PC-9 (cell line): ENCODE measurements at places on chromosomes 2 and 18. TPM values are rescaled to one million over a fixed set of nuclear protein-coding genes. Genes with fewer than 3 reads are reported as not detected.

Gene TMEM247
- total RNA-seq: not detected in 2 replicates

Gene TLX2
- total RNA-seq: 3.1 and 3.8 TPM in 2 replicates

Gene WBP1
- 68.0 and 74.7 TPM in 2 replicates for total RNA-seq

Gene PFN4
- 1.2 and 2.6 TPM in 2 replicates for total RNA-seq

Gene KCTD18
- 19.6 and 24.0 TPM in 2 replicates for total RNA-seq

Gene LIMS4
- 1.4 and 2.1 TPM in 2 replicates for total RNA-seq

Gene CRACDL
- 29.6 and 33.7 TPM in 2 replicates for total RNA-seq

DNA sequence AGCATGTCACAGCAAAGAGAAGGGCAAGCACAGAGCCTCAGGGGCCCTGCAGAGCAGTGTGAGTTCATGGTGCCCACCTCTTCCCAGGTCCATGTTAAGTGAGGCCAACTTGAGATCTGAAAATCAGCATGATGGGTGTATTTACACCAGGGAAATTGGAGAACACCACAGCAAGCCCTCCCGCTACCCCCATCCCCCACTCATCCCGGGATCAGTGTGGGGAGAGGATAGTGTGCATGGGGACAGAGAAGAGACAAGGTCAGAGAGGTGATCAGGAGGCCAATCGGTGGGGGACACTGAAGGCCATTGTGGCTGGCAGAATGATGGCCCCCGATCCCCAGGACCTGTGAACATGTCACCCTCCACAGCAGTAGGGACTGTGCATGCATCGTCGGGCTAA lies 54.7 kb downstream of the PTGR3 start:
- H3K36me3 ChIP-seq: no peaks in the 10 kb centered on the region
- no peaks in the 10 kb centered on the region for H3K4me1 ChIP-seq
- no peak overlapping the region for H3K27ac ChIP-seq
- DNase-seq: no peak

DNA sequence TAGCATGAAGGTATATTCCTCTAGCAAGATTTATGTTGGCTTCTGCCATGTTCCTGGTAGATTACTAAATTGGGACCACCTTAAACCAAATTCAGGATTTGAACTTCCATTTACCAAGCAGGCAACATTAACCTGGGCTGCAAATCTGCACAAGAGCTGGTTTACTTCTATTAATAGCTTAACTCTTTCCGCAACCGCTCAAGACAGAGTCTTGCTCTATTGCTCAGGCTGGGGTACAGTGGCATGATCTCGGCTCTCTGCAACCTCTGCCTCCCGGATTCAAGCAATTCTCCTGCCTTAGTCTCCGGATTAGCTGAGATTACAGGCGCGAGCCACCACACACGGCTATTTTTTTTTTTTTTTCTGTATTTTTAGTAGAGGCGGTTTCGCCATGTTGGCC lies 8.4 kb downstream of the MARCHF7 start:
- H3K27ac ChIP-seq: no peak overlapping the region
- no peak overlapping the region for H3K4me3 ChIP-seq
- H3K27me3 ChIP-seq: no peaks in the 10 kb centered on the region
- peaks cover 32% of the 10 kb centered on the region for H3K36me3 ChIP-seq
- H3K4me1 ChIP-seq: peaks cover 3% of the 10 kb centered on the region

DNA sequence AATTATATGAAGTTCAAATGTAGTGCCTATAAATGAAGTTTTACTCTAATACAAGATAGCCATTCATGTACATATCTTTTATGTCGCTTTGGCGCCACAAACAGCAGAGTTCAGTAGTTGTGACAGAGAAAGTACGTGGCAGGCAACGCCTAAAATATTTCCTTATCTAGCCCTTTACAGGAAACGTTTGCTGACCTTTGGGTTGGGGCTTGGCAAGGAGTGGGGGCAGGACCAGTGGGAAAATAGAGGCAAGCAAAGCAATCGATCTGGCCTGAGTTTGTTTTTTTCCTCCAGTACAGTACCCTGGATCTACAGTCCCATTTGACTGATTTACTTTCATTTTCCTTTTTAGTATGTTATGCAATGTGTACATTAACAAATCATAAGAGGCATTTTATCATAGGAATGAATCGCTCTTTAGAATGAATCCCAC lies 13.1 kb downstream of the CCDC68 start:
- H3K36me3 ChIP-seq: 0 out of 2 replicates have a peak, but pooled peaks cover 7% of the 10 kb centered on the region
- peak overlapping the region; percentile 62 for H3K4me3 ChIP-seq
- peaks cover 44% of the 10 kb centered on the region for H3K4me1 ChIP-seq

DNA sequence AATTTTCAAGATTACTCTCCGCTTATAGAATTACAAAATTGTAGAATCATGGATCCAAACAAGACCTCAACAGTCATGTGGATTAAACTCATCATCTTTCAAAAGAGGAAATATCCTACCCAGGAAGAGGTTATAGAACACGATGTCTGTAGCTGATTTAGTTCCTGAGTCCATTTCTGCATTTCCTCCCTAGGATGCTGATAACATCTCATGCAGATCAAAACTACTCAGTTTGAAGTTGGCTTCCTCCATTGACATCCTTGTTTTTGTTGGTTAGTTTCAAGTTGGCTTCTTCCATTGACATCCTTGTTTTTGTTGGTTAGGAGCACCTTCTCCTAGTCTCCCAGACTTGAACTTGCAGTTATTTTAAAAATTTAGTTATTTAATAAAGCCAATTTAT lies 147.5 kb downstream of the PARD3B start:
- no peak overlapping the region for H3K27ac ChIP-seq
- no peaks in the 10 kb centered on the region for H3K4me1 ChIP-seq
- H3K36me3 ChIP-seq: no peaks in the 10 kb centered on the region
- no peak for DNase-seq

- DNase-seq: no peak
- H3K36me3 ChIP-seq: no peaks in the 10 kb centered on the region
- no peaks in the 10 kb centered on the region for H3K27me3 ChIP-seq
- no peaks in the 10 kb centered on the region for H3K4me1 ChIP-seq
- no peak overlapping the region for H3K27ac ChIP-seq
- H3K4me3 ChIP-seq: no peak overlapping the region
Measured at GRCh38 chr18:45270289-45270771, 344.9 kb upstream of the SLC14A2 start.

- H3K4me1 ChIP-seq: no peaks in the 10 kb centered on the region
- no peak overlapping the region for H3K4me3 ChIP-seq
- no peak overlapping the region for H3K27ac ChIP-seq
- H3K27me3 ChIP-seq: no peaks in the 10 kb centered on the region
- DNase-seq: no peak
Measured at GRCh38 chr18:61587865-61588264, 254.6 kb downstream of the CDH20 start.

DNA sequence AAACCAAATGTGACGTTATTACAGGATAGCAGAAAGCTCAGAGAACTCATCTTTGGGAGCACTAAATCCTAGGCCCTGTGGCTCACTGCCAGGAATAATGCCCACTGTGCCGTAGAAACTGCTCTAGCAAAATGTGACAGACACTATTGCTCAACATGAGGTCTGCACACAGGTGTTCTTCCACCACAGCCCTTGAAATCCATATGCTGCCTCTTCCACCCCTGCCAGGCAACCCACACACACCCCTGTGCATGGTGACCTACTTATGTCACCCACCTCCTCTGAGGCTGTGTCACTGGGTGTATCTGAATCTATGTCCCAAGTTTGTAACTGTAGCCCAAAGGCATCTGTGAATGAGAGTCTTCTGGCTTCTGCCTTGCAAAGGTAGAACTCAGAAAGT lies 66.1 kb upstream of the MBOAT2 start:
- DNase-seq: no peak
- peak overlapping the region; percentile 88 for H3K27ac ChIP-seq
- no peaks in the 10 kb centered on the region for H3K27me3 ChIP-seq
- H3K4me1 ChIP-seq: peaks cover 41% of the 10 kb centered on the region

DNA sequence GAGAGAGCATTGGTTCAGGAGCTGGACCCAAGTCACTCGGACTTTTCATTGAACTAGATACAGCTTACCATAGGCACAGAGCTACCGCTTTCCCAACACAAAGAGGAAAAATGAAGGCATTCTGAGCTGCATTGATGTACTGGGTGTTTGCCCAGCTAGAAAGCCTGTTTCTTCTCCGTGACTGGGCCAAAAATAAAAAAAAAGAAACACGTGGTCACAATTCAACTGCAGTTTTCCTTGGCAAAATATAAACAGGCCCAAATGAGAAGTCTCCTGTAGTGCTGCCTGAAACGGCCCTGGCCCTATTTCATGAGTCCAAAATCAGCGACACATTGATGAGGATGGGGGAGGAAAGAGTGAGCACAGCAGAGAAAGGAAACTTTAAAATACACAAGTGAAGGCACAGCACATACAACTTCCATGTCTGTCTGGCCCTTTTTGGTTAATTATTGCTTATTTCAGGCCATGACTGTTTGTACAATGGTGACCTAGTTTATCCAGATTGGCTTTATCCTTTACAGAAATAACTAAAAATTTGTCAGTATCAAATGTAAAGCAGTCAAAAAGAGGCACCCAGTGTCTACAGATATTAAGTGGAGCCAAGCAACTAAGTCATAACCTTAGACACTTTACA lies 179.7 kb downstream of the ICOS start:
- H3K36me3 ChIP-seq: no peaks in the 10 kb centered on the region
- no peaks in the 10 kb centered on the region for H3K27me3 ChIP-seq
- no peaks in the 10 kb centered on the region for H3K4me1 ChIP-seq
- DNase-seq: no peak
- H3K27ac ChIP-seq: no peak overlapping the region

GRCh38 chr2:187710791-187711521 lies 156.7 kb upstream of the TFPI start:
- DNase-seq: no peak
- no peaks in the 10 kb centered on the region for H3K36me3 ChIP-seq
- no peak overlapping the region for H3K4me3 ChIP-seq
- no peaks in the 10 kb centered on the region for H3K4me1 ChIP-seq

GRCh38 chr2:196696423-196697079 lies 57.0 kb downstream of the CCDC150 start:
- no peak overlapping the region for H3K27ac ChIP-seq
- 0 out of 2 replicates have a peak, but pooled peaks cover 8% of the 10 kb centered on the region for H3K4me1 ChIP-seq
- no peak overlapping the region for H3K4me3 ChIP-seq
- no peaks in the 10 kb centered on the region for H3K36me3 ChIP-seq

GRCh38 chr2:112482309-112483041 lies 519 bp downstream of the TTL start:
- peak overlapping the region; percentile 62 for H3K4me3 ChIP-seq
- H3K36me3 ChIP-seq: no peaks in the 10 kb centered on the region
- no peaks in the 10 kb centered on the region for H3K27me3 ChIP-seq
- peaks cover 15% of the 10 kb centered on the region for H3K4me1 ChIP-seq
- peak; percentile 50 for DNase-seq
- H3K27ac ChIP-seq: peak overlapping the region; percentile 26

GRCh38 chr2:172613615-172614231 lies 57.8 kb downstream of the PDK1 start:
- no peak overlapping the region for H3K27ac ChIP-seq
- no peaks in the 10 kb centered on the region for H3K4me1 ChIP-seq
- peaks cover 13% of the 10 kb centered on the region; the same call in 1 of the 2 replicates for H3K36me3 ChIP-seq
- H3K27me3 ChIP-seq: no peaks in the 10 kb centered on the region
- no peak for DNase-seq
- no peak overlapping the region for H3K4me3 ChIP-seq

DNA sequence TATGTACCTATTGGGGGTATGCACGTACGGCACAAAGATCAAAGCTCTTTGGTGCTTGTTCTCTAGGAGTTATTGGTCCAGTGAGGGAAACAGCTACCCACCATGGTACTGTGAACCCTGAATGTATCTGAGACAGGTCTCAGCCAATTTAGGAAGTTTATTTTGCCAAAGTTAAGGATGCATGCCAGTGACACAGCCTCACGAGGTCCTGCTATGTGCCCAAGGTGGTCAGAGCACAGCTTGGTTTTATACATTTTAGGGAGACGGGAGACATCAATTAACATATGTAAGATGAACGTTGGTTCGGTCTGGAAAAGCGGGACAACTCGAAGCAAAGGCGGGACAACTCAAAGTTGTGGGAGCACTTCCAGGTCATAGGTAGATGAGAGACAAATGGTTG lies 75.8 kb downstream of the SOWAHC start:
- no peak overlapping the region for H3K4me3 ChIP-seq
- no peaks in the 10 kb centered on the region for H3K27me3 ChIP-seq
- H3K27ac ChIP-seq: peak overlapping the region; percentile 64; the same call in 1 of the 2 replicates
- DNase-seq: no peak
- no peaks in the 10 kb centered on the region for H3K36me3 ChIP-seq

DNA sequence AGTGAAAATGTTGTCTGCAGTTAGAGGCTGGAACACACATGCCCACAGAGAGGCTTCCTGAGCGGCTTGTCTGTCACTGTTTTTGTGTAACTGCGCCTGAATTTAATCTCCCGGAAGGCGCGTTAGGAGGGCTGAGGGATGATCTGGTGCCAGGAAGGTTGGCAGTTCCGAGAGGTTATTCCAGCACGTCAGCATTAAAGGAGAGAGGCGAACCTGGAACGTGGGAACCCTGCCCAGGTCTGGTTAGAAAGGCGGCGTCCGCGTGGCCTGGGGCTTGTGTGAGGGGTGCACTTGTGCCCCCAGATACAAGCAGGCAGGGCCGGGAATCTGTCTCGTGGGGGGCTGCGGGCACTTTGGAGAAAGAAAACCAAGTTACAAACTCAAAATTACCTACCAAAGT lies 75.3 kb downstream of the NFATC1 start:
- H3K36me3 ChIP-seq: no peaks in the 10 kb centered on the region
- no peak overlapping the region for H3K4me3 ChIP-seq
- no peak overlapping the region for H3K27ac ChIP-seq
- DNase-seq: no peak

DNA sequence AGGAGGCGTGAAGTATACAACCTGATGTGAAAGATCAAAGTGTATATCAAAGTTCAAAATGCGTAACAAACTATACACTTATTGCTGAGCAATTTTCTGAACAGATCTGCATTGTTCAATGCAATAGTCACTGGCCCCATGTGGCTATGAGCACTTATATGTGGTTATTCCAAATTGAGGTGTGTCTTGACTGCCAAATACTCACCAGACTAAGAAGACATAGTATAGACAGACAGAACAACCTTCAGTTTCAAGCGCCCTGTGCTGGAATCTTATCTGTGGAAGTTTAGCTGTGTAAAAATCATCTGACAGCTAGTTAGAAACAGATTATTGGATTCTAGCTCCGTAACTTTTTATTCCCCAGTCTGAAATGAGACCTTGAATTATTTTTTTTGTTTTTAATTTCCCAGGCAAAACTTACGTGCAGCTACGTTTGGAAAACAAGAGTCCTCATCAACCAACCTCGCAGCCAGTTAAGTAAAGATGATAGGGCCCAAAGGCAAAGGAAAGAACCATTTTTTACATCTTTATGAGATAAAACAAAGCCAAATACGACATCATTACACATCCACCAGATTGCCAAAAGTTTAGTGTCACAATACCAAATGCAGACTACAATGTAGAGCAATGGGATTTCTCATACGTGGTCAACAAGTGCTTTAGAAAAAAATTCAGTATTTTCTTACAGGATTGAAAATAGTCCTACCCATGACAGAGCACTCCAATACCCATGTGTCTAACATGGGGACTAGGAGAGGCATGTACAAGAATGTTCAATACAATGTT lies 37.2 kb downstream of the MBOAT2 start:
- no peak for DNase-seq
- peaks cover 5% of the 10 kb centered on the region; the same call in 1 of the 2 replicates for H3K36me3 ChIP-seq
- H3K4me1 ChIP-seq: no peaks in the 10 kb centered on the region
- H3K4me3 ChIP-seq: no peak overlapping the region

DNA sequence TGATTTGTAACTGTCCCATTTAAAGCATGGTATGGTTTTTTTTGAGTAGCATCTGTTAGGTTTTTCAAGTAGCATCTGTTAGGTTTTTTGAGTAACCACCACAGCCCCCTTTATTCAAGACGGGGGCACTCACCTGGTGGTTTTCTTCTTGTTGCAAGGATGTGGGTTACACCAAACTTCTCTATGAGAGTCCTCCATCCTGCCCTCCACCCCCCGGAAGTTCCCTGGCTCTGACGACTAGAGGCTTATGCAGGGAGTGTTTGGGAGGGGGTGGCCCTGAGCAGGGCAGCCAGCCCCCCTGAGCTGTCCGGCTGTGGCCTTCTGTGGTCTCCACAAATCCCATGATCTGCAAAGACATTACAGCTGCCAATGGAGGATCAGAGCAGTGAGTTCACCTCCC lies 39.3 kb downstream of the MTCL1 start:
- no peaks in the 10 kb centered on the region for H3K4me1 ChIP-seq
- DNase-seq: no peak
- no peak overlapping the region for H3K27ac ChIP-seq
- H3K27me3 ChIP-seq: no peaks in the 10 kb centered on the region
